Effector memory CD8-positive, alpha-beta T cell (primary cell): ENCODE measurements at places on chromosomes 4 and X.
A peak's percentile ranks its signal among the peaks of the same experiment; 100 is the strongest.

DNA sequence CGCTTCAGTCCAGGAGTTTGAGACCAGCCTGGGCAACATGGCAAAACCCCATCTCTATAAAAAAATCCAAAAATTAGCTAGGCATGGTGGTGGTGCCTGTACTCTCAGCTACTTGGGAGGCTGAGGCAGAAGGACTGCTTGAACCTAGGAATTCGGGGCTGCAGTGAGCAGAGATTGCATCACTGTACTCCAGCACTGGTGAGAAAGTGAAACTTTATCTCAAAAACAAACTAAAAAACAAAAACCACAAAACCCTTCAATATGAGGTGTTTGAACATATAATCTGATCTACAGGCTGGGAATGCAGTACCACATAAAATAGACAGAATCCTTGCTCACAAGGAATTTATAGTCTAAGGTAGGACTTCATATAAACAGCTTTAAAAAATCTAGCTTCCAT lies 103.9 kb downstream of the PDS5A start:
- H3K27me3 ChIP-seq = no peaks in the 10 kb centered on the region
- peaks cover 13% of the 10 kb centered on the region for H3K4me1 ChIP-seq
- peaks cover 64% of the 10 kb centered on the region for H3K36me3 ChIP-seq
- peak overlapping the region; percentile 78 for H3K27ac ChIP-seq
- no peak for DNase-seq

- DNase-seq = no peak
- H3K36me3 ChIP-seq = no peaks in the 10 kb centered on the region
- no peak overlapping the region for H3K27ac ChIP-seq
- no peaks in the 10 kb centered on the region for H3K4me1 ChIP-seq
These were observed 169.9 kb downstream of the AASDH start for GRCh38 chr4:56217343-56217890.

- peak overlapping the region; percentile 9 for H3K27ac ChIP-seq
- peaks cover 16% of the 10 kb centered on the region for H3K4me1 ChIP-seq
- H3K4me3 ChIP-seq = peak overlapping the region; percentile 77
- H3K27me3 ChIP-seq = peaks cover 44% of the 10 kb centered on the region
- H3K36me3 ChIP-seq = no peaks in the 10 kb centered on the region
- no peak for DNase-seq
These were observed 1.4 kb downstream of the NSG1 start for GRCh38 chr4:4388311-4388790.

- no peak overlapping the region for H3K4me3 ChIP-seq
- H3K27ac ChIP-seq = peak overlapping the region; percentile 36
- H3K27me3 ChIP-seq = no peaks in the 10 kb centered on the region
- peaks cover 12% of the 10 kb centered on the region for H3K36me3 ChIP-seq
These were observed 89.9 kb downstream of the SHISA3 start for GRCh38 chr4:42487230-42487629.

DNA sequence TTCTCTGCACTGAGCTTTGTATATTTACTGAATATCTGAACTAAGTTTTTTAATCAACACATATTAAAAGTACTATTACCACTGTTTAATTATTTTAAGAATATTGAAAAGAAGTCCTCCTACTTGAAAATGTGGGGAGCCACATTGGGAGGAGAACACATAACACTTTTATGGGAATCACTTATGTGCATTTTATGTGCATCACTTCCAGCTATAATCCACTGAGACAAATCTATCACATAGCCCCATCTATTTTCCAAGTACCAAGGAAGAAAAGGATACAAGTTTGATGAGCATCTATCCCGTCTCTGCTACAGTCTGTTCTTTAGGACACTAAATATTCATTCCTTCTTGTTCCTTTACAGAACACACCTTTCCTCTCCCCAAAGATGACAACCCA lies 87.2 kb downstream of the IQCM start:
- H3K27ac ChIP-seq = no peak overlapping the region
- H3K4me3 ChIP-seq = no peak overlapping the region
- no peaks in the 10 kb centered on the region for H3K27me3 ChIP-seq
- no peaks in the 10 kb centered on the region for H3K36me3 ChIP-seq

DNA sequence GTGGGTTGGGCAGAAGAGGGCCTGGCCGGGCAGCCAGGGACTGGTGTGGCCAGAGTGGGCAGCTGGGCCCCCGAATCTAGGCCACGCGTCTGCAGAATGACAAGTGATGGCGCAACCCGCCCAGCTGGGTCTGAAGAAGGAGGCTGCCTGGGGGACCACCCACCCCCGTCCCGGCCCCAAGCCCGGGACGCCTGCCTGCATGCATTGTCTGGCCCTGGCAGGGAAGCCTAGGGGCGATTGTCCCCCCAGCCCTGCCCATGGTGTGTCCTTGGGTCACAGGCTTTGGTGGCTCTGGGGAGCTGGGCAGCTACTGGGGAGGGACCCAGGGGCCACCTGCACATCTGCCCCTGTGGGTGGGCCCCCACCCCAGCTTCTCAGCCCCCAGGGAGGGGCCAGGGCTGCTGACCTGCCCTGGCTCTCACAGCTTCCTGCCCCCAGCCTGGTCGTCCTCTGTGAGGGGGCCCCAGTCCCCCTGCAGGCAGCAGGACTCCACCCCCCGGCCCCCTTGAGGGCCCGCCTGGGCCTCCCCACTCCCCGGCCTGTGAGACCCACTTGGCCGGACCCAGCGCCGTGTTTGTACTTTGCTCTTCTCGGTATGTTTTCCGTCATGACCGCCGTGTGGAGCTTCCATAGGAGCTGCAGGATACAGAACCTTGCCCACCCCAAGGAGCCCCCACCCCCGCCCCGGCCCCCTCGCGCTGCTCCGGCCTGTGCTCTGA lies 4.9 kb downstream of the FGFR3 start:
- no peak overlapping the region for H3K4me3 ChIP-seq
- no peak overlapping the region for H3K27ac ChIP-seq
- DNase-seq = no peak
- H3K36me3 ChIP-seq = no peaks in the 10 kb centered on the region

- peak overlapping the region; percentile 50 for H3K27ac ChIP-seq
- H3K4me3 ChIP-seq = peak overlapping the region; percentile 50
- DNase-seq = no peak
- peaks cover 8% of the 10 kb centered on the region for H3K4me1 ChIP-seq
These were observed 82.6 kb downstream of the HADH start for GRCh38 chr4:108072300-108072699.

- no peak overlapping the region for H3K27ac ChIP-seq
- no peak for DNase-seq
- H3K27me3 ChIP-seq = no peaks in the 10 kb centered on the region
- no peak overlapping the region for H3K4me3 ChIP-seq
- H3K36me3 ChIP-seq = no peaks in the 10 kb centered on the region
- H3K4me1 ChIP-seq = no peaks in the 10 kb centered on the region
These were observed 181.7 kb upstream of the DDX53 start for GRCh38 chrX:22818061-22818460.

GRCh38 chr4:145822581-145822980 lies 116.0 kb downstream of the ZNF827 start:
- no peak for DNase-seq
- peaks cover 17% of the 10 kb centered on the region for H3K36me3 ChIP-seq
- H3K27ac ChIP-seq = no peak overlapping the region
- H3K4me1 ChIP-seq = peaks cover 3% of the 10 kb centered on the region
- no peak overlapping the region for H3K4me3 ChIP-seq
- H3K27me3 ChIP-seq = no peaks in the 10 kb centered on the region

GRCh38 chr4:146255874-146256273 lies 41.5 kb downstream of the REELD1 start:
- H3K4me3 ChIP-seq = no peak overlapping the region
- H3K4me1 ChIP-seq = no peaks in the 10 kb centered on the region
- H3K36me3 ChIP-seq = peaks cover 5% of the 10 kb centered on the region

GRCh38 chr4:130306566-130306965 lies 1210.6 kb downstream of the C4orf33 start:
- DNase-seq = no peak
- no peaks in the 10 kb centered on the region for H3K27me3 ChIP-seq
- no peaks in the 10 kb centered on the region for H3K4me1 ChIP-seq
- H3K27ac ChIP-seq = no peak overlapping the region

GRCh38 chr4:41656572-41657520 lies 91.7 kb downstream of the PHOX2B start:
- no peaks in the 10 kb centered on the region for H3K4me1 ChIP-seq
- no peak overlapping the region for H3K4me3 ChIP-seq

DNA sequence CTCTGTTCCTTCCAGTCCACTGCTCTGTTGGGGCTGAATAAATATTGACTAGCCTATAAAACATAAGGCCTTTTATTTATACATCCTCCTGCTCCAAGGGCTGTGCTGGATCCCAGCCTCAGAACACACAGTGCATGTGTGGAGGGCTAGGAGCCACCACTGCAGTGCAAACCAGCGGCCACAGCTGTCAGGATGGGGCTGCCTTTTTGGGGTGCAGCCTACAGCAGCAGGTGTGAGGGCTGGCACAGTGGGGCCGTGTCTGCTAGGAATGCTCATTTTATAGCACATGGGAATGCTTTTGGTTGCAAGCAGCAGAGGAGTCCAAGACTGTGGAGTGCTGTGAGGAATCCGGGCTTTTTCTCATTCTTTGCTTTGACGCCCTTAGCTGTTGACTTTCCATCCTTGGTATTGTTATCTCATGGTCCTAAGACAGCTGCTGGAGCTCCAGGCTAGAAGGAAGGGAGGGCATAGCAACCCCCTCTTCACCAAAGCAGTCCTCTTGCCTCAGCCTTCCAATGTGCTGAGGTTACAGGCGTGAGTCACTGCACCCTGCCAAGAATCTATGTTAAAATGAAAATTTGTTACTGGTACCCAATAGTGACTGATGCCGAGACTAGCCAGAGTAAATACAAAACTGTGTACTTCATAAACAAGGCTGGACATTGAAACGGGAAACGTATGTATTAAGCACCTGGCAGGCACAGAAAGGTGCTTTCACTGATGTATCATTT lies 334.3 kb upstream of the GATB start:
- DNase-seq = no peak
- H3K27me3 ChIP-seq = no peaks in the 10 kb centered on the region
- peak overlapping the region; percentile 91 for H3K27ac ChIP-seq
- peak overlapping the region; percentile 8 for H3K4me3 ChIP-seq
- peaks cover under 1% of the 10 kb centered on the region for H3K36me3 ChIP-seq

DNA sequence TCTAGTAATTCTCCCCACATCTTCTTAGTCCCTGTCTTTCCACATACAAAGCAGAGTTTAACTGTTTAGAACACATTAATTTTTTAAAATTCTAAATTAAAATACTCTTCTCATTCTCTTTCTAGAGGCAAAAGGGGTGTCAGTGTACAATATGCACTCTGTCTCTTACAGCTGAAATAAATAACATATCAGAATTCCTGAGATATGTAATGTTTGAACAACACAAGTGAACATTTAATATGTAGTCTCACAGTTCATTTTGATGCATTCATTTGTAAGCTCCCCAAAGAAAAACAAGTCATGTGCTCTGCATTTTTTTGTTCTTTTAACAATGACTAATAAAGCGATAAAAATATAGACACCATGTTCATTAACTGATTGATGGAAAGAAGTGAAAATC lies 19.7 kb upstream of the SULT1B1 start:
- no peak for DNase-seq
- H3K27me3 ChIP-seq = no peaks in the 10 kb centered on the region
- H3K36me3 ChIP-seq = no peaks in the 10 kb centered on the region
- no peak overlapping the region for H3K27ac ChIP-seq
- no peak overlapping the region for H3K4me3 ChIP-seq
- no peaks in the 10 kb centered on the region for H3K4me1 ChIP-seq

- H3K4me3 ChIP-seq = no peak overlapping the region
- H3K4me1 ChIP-seq = peaks cover 8% of the 10 kb centered on the region
- no peak for DNase-seq
- no peak overlapping the region for H3K27ac ChIP-seq
These were observed 62.6 kb downstream of the CHIC2 start for GRCh38 chr4:54001668-54002365.

- no peaks in the 10 kb centered on the region for H3K4me1 ChIP-seq
- H3K4me3 ChIP-seq = no peak overlapping the region
These were observed 18.4 kb upstream of the CWH43 start for GRCh38 chr4:48967631-48968030.

GRCh38 chr4:78661921-78662521 lies 110.5 kb downstream of the ANXA3 start:
- H3K27me3 ChIP-seq = peaks cover 12% of the 10 kb centered on the region
- peaks cover 11% of the 10 kb centered on the region for H3K4me1 ChIP-seq
- H3K27ac ChIP-seq = no peak overlapping the region
- no peak for DNase-seq

DNA sequence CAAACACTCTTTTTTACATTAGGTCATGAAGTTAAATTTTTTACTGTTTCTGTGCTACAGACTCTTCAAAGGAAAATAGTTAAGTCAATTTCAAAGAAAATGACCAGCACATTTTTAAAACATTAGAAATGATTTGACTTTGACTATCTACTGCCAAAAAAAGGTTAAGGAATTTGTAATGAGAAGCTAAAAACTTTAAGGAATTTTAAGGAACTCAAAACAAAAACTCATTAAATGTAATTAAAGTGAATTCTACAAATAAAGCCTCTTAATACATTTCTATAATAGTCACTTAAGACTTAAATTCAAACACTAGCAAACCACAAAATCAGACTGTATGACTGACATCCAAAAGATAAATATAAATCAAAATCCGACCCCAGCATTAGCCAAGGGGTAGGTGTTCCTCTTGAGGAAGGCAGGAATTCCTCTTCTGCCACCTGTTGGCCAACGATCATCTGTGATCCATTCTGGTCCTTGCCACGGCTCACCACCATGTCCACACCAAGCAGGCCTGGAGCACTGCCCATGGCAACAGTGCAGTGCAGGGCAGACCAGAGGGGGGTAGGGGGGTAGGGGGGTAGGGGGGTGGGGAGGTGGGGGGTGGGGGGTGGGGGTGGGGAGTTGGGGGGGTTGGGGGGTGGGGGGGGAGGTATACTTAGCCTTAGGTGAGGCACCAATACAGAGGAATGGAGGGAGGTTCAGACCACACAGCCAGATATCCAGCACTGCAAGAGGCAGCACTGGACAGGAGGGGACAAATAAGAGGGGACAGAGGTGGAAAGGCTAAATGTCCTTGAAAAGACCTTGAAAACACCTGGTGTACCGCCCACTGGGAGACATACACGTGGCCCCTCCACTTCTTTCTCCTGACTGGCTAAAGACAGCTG lies 287.4 kb downstream of the CHIC1 start:
- H3K36me3 ChIP-seq = no peaks in the 10 kb centered on the region
- H3K4me1 ChIP-seq = no peaks in the 10 kb centered on the region
- DNase-seq = no peak
- no peaks in the 10 kb centered on the region for H3K27me3 ChIP-seq
- no peak overlapping the region for H3K4me3 ChIP-seq

- no peak overlapping the region for H3K4me3 ChIP-seq
- H3K4me1 ChIP-seq = no peaks in the 10 kb centered on the region
- H3K27me3 ChIP-seq = peaks cover 9% of the 10 kb centered on the region
- no peaks in the 10 kb centered on the region for H3K36me3 ChIP-seq
- H3K27ac ChIP-seq = no peak overlapping the region
These were observed 10.9 kb upstream of the NALF2 start for GRCh38 chrX:69493193-69493592.
